Cardiac septum (tissue), 1 donor: ENCODE measurements at places on chromosomes 11 and 22. TPM values are rescaled to one million over a fixed set of nuclear protein-coding genes. Genes with fewer than 3 reads are reported as not detected.

- no peak for DNase-seq
Measured at GRCh38 chr11:9704037-9704436, 40.2 kb downstream of the SWAP70 start.

- DNase-seq, result no peak
Measured at GRCh38 chr11:122209619-122210366, 93.8 kb upstream of the BLID start.

DNA sequence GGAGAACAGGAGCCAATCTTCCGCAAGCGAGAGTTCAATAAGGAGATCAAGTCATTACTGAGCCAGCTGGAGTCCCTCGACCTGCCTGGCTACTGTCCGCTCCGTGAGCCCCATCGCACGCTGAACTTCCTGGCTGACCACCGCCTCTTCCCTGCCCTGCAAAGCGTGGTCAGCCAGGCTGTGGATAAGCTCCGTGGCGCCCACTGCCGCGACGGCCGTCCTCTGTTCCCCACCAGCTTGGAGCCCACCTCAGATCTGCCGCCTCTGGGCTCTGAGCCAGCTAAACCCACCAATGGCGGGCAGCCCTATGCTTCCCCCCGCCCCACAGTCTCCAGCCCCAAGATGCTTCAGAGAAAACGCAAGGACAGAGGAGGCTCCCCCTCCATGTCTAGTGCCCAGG is 2.3 kb downstream of the CCDC116 start:
- no peak for DNase-seq

- no peak for DNase-seq
Measured at GRCh38 chr11:25734591-25735211, 597.2 kb upstream of the ANO3 start.

- DNase-seq, result no peak
Measured at GRCh38 chr22:37636186-37636948, 3.1 kb upstream of the SH3BP1 start.

- DNase-seq, result no peak
Measured at GRCh38 chr11:99069856-99070444, 49.2 kb downstream of the CNTN5 start.

GRCh38 chr11:77560605-77561004 is 29.1 kb upstream of the AQP11 start:
- no peak for DNase-seq

- DNase-seq, result peak; percentile 36
Measured at GRCh38 chr11:69398529-69399492, 82.7 kb upstream of the LINC01488 start.

GRCh38 chr22:18081416-18081815 is 3.6 kb downstream of the PEX26 start:
- DNase-seq, result peak; percentile 31

GRCh38 chr11:10351435-10351764 is 46.5 kb downstream of the ADM start:
- DNase-seq, result no peak

DNA sequence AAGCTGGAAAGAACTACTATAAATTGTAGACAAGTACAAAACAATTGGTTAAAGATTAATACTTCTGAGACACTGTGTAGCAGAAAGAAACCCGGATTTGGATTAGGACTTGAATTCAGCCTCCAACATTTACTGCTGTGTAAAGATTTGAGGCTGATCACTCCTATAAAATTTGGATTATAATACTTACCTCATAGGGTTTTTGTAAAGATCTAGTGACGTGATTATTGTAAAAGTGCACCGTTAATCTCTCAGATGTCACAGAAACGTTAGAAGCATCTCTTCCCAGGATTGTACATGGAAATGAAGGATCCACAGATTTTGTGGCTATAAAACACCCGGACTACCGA is 323 bp upstream of the HIKESHI start:
- DNase-seq, result no peak

DNA sequence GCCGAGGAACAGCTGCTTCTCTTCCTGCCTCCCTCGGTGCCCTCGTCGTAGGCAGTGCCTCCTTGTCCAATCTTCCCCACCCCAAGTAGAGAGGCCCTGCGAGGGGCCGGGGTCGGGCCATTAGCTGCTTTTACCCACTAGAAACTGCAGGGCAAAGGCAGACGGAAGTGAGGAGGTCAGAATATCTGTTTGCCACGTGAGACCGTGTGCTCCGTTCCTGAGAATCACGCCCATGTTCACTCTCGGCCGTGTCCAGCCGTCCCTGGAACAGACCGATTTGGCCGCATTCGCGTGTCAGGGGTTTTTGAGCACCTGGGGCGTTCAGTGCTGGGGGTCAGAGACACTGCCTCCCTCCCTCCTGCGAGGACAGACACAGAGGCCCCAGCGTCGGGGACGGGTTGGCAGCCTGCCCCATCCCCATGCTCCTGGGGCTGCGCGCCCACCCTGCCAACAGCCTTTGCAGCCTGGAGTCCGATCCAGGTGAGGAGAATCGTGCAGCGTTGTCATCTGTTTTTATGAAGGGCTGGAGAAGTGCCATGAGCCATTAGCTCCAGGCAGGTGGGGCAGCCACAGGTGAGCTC is 982.2 kb downstream of the BRD1 start:
- DNase-seq, result no peak

- no peak for DNase-seq
Measured at GRCh38 chr11:48020092-48020755, 39.9 kb downstream of the PTPRJ start.

DNA sequence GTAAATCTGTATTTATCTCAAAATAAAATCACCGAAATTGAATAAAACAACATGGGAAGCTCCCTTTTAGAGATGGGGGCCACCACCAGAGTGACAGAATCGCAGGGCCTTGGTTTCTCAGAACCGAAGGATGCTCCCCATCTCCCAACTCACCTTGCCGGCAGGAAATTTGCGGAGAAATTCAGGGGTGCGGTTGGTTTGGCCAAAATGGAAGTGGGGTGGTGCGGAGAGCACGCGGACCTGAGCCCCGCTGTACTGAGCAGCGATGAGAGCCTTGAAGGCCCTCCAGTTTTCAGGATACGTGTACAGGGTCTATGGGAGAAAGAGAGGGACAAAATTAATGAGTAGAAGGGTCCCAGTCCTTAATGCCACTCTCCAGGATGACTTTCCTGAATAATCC is 1.3 kb downstream of the EEF1G start:
- no peak for DNase-seq

- DNase-seq, result no peak
Measured at GRCh38 chr11:130431801-130432200, 3.4 kb upstream of the ADAMTS8 start.

Gene ACER3
- 9.7 TPM for total RNA-seq

Gene KCNJ4
- 67.8 TPM for total RNA-seq

Gene MUC2
- 0.03 TPM for total RNA-seq

Gene CKAP5
- 84.2 TPM for total RNA-seq

Gene ST3GAL4
- 55.1 TPM for total RNA-seq
